T47D (cell line): ENCODE measurements at places on chromosomes 7 and 10.

- DNase-seq = no peak
Observed at GRCh38 chr10:37101261-37101660, 24.1 kb upstream of the ANKRD30A start.

DNA sequence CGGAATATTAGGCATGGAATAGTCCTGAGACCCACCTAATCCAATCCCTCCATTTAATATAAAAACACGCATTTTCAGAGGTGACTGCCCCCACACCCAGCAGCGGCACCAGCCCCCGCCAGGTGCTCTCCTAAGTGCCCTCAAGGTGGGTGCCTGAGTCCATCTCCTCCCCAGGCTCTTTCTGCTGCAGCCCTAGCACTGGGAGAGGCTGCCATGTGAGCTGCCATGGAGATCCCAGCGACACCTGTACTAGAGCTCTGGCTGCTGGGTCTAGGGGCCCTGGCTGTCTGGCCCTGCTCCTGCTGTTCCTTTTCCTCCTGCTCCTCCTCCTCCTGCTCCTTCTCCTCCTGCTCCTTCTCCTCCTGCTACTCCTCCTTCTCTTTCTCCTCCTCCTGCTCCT lies 191.1 kb upstream of the BMPER start:
- no peak for DNase-seq

DNA sequence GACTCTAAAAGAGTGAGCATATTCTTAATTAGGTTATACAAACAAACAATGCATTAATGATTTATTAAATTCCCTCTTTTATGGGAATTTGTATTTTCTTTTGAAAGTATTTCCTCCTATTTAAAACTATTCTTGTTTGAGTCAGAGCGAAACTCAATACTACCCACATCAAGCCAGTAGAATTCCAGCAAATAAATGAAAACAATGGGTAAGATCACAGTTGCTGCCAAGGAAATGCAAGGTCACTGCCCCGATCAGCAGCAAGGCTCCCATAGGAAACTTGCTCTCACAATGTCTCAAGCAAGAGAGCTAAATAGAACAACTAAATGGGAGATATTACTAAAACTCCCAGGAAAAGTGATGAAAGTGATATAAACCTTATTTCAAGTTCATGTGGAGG lies 206.3 kb downstream of the THSD7A start:
- no peak for DNase-seq

DNA sequence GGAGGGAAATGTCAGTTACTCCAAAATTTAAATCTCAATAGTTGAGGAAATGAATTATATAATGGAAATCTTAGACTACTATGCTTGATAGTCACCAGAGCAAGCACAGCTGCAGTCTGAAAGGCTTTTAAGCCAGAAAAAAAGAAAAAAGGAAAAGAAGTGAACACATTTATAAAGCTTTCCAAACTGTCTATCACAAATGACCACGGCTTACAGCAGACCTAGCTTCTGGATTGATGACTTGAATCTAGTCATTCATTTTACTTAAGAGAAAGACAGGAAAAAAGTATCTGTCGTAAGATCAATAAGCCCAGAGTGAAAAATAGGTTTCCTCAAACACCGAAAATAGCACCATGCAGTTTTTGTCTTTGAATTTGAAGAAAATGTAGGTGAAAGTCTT lies 67.9 kb upstream of the OGDHL start:
- no peak for DNase-seq

DNA sequence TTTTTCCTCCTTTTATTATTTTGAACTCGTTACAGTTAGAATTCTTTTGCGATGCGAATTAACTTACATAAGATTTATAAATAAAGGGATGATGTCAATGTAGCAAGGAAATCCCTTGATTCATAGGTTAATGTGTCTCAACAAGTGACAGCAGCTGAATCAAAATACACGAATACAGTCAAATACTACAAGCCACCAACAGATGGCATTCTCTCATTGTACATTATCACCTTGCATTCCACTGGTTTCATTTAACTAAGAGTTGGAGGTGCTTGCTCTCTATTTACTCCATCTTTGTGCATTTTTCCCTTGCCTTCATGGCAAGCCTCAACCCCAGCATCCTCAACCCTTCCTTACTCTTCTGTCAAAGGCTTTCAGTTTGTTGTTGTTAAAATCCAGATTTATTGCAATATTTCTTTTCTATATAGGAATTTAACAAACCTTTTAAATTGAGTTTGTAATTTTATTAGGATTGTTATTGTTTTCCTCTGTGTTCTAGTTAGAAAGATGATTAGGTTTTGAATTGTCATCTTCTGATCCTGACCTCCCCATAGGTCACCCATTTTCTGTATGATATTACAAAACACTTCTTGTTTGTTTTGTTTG lies 78.3 kb downstream of the SLC25A40 start:
- DNase-seq = no peak

DNA sequence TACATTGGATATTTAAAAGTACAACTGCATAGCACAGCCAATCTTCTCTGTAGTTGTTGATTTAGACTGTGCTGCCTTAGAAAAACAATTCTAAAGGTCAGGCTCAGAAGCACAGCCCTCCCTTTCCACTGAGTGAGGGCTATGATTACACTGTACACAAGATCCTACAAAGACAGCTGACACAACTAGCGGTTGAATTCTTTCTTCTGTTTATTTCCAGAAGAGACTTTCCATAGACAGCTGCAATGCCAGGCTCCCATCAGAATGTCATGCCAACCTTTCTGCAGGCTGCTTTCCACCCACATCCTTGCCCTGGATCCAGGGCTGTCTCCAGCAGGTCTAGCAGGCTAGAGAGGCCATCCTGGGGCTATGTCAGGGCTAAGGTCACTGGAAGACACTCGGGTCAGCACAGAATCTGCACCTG lies 39.3 kb downstream of the FAM13C start:
- DNase-seq = no peak

DNA sequence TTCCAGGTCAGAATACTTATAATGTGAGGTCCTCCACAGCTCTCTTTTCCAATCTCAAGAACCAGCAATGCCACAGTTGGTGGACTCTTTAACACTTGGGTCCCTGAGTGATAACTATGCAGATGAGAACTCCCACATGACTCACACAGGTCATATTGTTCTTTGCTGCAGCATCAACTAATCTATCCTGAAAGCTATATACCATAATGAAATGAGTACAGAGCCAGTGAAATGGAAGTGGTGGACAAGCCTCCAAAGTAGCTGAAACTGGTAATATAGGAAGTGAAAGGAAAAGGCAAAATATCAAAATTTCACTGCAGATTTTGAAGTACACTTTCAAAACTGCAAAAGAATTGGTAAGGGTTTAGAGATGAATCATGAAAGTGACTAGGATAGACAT lies 45.6 kb downstream of the SORCS1 start:
- DNase-seq = no peak

DNA sequence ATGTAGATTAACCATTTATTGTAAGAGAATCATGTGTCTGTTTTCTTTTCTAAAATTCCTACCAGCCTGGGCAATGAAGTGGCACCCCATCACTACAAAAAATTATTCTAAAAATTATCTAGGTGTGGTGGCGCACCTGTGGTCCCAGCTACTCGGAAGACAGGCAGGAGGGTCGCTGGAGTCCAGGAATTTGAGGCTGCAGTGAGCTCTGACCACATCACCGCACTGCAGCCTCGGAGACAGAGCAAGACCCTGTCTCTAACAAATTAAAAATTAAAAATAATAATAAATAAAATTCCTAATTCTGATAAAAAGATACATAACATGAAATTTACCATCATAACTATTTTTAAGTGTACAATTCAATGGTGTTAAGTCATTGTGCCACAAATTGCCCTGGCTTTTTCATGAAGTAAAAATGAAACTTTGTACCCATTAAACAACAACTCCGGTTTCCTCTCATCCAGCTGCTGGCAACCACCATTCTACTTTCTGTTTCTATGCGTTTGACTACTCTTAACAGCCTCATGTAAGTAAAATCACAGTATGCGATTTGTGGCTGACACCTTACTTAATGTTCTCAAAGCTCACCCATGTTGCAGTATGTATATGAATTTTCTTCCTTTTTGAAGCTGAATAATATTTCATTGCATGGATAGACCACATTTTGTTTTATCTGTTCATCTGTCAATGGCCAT lies 20.6 kb upstream of the USP6NL start:
- no peak for DNase-seq

- DNase-seq = no peak
Observed at GRCh38 chr7:30224511-30225062, 59.8 kb upstream of the ZNRF2 start.

DNA sequence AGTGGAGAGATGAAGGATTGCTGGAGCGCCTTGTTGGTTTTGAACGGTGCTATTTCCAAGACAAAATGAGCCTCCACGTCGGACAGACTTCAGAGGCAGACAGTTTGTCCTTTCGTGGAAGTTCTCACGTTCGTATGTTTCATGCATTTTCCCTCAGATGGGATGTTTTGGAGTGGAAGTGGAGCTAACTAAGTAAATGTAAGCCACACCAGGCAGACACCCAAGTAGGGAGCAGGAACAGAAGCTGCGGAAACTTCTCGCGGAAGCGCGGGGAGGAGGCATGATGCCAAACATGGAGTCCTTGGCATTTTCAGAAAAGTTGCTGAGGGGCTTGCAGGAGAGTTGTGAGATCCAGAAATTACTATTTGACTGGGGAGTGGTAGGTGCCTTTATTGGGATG lies 145.6 kb upstream of the PRR15 start:
- DNase-seq = no peak

DNA sequence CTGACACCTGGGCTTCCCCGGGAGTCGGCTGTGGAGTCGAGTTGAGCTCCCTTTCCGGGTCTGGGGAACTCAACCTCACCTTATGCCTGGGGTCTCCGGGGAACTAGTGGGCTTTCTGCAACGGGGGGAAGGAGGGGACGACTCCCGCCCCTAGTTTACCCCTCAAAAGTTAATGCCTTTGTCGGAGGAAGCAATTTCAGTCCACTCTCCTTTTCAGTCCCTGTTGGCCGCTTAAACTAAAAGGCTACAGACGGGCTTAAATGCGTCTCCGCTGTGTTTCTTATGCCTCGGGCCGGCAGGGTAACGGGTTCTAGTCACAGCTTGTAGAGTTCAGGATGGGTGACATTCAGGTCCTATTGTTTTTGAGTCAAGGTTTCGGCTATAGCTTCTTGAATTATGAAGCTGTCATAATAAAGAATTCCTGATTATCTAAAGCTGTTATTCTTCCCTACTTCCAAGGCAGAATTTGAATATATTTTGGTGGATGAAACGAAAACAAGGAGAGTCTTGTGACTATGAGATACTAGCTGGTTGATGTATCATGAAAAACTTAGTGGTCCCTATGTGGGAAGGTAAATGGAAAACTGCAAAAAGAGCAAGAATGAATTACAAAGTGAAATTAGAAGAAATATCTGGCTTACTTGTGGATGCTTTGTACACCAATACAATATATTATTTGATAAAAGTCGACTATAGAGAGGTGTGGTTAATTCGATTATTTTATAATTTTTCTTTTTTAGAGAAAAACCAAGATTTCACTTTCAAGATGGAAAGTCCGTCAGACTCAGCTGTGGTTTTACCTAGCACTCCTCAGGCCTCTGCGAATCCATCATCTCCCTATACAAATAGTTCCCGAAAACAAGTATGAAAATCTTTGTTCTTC lies 495 bp downstream of the SFR1 start:
- DNase-seq = no peak

- DNase-seq = no peak
Observed at GRCh38 chr7:47142169-47142866, 439.6 kb downstream of the TNS3 start.

DNA sequence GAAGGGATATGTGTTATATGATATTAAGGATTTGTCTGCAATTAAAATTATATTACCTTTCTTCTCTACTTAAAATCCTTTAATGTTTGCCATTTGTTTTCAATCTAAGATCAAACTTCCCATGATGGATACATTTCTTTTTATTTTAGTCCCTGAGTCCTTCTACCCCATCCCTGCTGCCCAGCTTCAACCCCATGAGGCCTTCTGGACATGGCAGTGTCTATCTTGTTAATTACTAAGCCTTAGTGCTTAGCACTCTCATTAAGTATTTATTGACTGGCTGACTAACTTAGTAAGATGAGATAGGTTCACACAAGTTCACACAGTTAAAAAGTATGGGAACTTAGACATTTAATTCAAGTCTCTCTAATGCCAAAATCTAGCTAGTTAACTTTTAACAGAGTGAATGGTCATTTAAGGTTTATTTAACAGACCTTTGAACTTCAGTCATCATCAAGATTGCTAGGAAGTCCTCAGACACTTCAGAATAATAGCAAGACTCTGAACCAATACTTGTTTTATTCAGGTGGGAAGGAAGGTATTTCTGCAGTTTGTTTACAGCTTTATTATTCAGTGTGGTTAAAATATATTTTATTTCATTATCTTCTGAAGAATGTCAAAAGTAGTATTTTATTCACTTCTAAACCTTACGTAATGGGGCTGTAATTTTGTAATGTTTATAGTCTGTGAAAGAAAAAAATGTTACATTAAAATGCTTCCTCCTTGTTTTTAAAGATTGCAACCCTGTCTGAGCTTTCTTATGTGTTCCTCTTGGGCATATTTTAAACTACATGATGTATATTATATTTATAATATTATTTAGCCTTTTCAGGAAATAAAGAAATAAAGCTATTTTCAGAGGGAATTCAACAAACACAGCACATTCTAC lies 848.9 kb downstream of the REEP3 start:
- no peak for DNase-seq

GRCh38 chr7:7739204-7740036 lies 21.0 kb upstream of the RPA3 start:
- DNase-seq = no peak

- DNase-seq = no peak
Observed at GRCh38 chr10:29403208-29403607, 114.3 kb downstream of the LYZL1 start.

DNA sequence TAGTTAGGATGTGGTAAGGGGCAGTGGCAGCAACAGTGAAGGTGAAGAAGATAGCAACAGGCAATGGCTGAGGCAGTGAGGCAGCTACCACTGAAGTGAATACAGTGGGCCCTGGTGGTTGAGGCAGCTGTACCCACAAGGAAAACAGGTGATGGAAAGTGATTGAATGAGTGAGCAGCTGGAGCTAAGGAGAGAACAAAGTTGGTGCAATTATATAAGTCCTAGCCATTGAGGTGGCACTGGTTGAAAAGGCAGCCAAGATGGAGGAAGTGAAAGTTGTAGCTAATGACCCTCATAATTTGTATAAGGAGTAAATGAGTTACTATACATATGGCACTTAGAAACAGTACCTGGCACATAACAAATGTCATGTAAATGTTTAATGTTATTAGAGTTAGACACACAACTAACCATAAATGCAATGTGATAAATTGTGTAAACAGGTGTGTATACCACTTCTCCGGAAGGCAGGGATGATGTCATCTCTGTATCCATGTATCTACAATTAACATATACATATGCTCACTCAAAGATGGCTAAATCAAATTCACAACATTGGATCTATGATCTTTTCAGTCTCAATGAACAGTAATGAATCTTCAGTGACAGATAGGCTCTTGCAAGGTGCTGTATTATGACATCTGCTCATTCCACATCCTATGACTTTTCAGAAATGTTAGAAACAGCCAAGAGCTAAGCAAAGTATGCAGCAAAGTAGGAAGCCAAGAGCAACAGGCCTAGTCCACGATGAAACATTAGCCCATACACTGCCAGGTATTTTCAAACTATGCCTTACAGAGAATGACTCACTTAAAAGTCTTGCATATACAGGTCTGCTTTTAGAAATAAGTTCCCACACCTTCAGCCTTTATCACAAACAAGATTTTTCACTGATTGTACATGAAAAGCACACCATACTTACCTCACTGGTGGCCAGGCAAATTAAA lies 10.7 kb downstream of the XPNPEP1 start:
- DNase-seq = no peak

GRCh38 chr7:71746006-71746405 lies 614.1 kb downstream of the GALNT17 start:
- DNase-seq = no peak

- no peak for DNase-seq
Observed at GRCh38 chr10:84005403-84005802, 133.9 kb upstream of the GHITM start.
